ENCODE measurements at places on chromosomes 1 and 21.
A peak's percentile ranks its signal among the peaks of the same experiment; 100 is the strongest.

DNA sequence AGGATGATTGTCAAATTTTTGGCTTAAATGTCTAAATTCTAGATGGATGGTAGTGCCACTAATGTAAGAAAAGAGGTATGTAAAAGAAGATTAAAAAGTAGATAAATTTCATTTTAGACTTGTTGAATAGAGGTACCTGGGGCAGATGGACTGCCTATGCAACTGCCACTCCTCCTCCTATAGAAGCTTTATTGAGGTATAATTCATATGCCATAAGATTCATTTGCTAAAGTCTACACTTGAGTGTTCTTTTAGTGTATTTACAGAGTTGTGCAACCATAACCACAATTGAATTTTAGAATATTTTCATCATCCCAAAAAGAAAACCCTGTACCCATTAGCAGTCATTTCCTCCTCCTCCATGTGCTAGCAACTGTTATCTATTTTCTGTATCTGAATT lies 70.6 kb downstream of the FNBP1L start:
- no peak for DNase-seq

DNA sequence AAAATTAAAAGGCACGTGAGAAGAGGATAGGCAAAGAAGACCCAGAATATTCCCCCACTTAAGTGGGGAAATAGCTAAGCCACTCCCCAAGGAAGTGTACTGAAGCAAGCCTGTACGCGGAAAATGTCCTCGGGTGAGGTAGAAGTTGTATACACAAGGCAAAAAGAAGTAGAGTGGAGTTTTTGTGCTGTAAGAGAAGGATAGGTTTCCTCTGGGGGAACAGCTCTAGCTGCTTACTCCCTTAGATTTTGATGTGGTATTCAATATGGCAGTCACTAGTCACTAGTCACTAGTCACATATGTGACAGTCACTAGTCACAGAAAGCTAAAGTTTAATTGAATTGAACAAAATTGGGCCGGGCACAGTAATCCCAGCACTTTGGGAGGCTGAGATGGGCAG lies 7.6 kb downstream of the TXNIP start:
- DNase-seq, result no peak

- DNase-seq, result no peak
Observed at GRCh38 chr1:173064011-173064410, 13.3 kb upstream of the TNFSF18 start.

GRCh38 chr1:215128504-215128903 lies 46.0 kb downstream of the KCNK2 start:
- DNase-seq, result no peak

DNA sequence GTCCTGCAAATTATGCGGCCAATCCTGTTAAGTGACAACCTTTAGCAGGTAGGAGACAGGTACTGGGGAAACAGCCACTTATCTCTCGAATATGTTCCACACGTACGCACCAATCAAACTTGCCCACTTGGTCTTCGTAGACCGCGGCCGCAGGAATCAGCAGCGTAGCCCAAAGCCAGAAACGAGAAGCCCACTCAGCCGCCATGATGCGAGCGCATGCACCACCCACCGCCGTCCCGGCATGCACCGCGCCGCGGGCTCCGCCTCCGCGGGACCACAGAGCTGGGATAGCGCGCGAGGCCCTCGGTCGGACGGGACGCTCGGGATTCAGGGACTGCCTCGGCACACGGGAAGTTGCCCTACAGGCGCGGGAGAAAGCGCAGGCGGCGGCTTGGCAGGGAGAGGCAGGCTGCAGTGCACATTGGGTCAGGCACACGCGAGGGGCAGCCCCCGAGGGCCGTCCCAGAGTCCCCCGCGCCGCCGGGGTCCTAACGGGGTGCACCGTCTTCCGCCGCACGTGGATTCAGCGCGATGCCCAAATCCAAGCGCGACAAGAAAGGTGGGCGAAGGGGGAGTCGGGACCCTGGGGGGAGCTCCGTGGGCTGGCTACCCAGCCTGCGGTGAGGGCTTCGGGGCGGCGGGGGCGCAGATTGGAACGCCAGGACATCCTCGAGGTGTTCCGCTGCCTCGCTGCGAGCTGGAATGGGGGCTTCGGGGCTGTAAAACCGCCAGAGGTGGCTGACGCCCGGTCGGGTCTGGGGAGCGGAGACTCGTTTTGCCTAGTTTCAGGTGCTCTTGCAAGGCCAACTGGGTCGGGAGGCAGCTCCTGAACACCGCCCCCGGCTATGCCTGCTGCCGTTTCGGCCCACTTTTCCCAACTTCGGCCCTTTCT lies at the start of the genes EMC1 and MRTO4:
EMC1 (minus strand) TSS at position 220 of the 892 bp plus-strand sequence; CDS start at position 205, 15 bp downstream.
MRTO4 (plus strand) TSS at position 501 of the 892 bp plus-strand sequence; CDS start at position 532, 31 bp downstream.
- peak; percentile 75 for DNase-seq

DNA sequence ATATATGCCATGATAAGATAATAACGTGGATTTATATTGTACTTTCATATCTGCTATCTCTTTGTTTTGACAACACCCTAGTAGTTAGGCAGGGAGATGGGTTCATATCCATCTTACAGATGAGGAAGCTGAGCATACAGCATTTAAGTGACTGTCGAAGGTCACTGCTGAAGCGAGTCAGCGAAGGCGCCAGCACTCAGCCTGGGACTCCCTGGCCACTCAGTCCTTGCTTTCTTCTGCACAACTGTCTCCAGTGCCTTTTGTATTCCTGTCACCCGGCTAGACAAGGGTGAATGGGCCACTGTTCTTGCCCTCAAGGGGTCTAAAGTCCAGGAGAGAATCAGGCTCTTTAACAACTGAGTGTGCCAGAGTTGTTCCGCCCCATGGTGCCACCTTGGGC lies 3.1 kb downstream of the ARHGEF10L start:
- DNase-seq, result no peak

DNA sequence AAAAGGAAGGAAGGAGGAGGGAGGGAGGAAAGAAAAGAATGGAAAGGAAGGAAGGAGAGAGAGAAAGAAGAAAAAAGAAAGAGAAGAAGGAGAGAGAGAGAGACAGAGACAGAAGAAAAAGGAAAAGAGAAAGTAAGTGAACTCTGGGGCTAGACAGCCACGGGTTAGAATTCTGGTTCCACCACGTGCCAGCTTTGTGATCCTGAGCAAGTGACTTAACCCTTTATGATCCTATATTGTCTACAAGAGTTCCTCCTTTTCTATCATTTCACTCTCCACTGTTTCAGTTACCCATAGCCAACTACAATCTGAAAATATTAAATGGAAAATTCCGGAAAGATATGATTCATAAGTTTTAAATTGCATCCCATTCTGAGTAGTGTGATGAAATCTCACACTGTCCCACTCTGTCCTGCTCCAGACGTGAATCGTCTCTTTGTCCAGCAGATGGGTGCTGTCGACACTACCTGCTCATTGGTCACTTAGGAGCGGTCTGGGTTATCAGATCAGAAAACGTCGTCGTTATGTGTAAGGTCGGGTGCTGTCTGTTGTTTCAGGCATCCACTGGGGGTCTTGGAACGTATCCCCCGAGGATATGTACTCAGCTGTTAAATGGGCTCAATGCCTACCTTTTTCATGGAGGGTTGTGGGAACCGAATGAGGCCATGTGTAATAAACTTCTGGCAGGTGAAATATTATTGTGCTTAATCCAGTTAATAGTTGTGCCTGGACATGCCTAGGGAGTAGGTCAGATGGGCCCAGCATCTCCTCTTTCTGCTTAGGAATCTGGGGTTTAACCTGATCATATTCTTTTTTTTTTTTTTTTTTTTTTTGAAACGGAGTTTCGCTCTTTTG lies 19.1 kb downstream of the TMEM51 start:
- no peak for DNase-seq

DNA sequence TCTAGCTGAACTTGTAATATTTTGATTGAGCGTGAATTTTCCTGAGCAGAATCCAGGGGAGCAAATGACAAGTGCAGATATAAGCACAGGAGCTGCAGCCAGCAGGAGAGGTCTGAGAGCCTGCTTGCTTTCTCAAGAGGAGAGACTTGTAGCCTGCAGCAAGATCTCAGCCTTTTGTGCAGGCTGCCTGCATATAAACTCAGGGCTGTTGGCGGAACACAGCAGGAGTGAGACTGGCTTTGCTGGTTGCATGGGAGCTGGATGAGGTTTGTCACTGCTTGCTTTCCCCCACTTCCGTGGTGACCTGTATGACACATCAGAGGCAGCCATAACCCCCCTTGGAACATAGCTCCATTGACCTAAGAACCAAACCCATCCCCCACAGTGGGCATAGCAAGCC lies 725.4 kb upstream of the RGS18 start:
- DNase-seq, result no peak

- DNase-seq, result no peak
Observed at GRCh38 chr21:42404539-42404938, 837 bp downstream of the UBASH3A start.

DNA sequence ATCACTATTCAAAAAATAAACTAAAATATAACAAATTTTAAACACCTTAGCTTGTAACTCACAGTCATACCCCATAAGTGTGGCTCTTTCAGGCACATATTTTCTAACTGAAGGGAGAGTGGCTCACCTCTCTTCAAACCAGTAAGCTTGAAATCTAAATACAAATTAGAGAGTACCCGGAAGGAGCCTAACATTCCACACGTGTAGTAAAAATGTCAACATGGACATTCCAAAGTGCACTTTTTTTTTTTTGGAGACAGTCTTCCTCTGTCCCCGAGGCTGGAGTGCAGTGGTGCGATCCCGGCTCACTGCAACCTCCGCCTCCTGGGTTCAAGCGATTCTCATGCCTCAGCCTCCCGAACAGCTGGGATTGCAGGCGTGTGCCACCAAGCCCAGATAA lies 275.6 kb upstream of the ADGRL2 start:
- DNase-seq, result no peak

GRCh38 chr1:85438353-85438752 lies 26.6 kb downstream of the DDAH1 start:
- no peak for DNase-seq

GRCh38 chr1:181345146-181345545 lies 138.2 kb upstream of the CACNA1E start:
- DNase-seq, result no peak

DNA sequence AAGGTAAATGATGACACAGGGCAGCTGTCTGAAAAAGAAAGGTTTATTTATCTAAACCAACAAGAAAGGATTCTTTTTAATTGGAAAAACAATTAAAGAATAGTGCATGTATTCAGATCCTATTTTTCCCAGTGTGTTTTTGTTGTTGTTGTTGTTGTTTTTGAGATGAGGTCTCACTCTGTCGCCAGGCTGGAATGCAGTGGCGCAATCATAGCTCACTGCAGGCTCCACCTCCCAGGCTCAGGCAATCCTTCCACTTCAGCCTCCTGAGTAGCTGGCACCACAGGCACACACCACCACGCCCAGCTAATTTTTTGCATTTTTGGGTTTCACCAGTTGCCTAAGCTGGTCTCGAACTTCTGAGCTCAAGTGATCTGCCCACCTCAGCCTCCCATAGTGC lies 22.1 kb downstream of the NEK2 start:
- DNase-seq, result no peak

DNA sequence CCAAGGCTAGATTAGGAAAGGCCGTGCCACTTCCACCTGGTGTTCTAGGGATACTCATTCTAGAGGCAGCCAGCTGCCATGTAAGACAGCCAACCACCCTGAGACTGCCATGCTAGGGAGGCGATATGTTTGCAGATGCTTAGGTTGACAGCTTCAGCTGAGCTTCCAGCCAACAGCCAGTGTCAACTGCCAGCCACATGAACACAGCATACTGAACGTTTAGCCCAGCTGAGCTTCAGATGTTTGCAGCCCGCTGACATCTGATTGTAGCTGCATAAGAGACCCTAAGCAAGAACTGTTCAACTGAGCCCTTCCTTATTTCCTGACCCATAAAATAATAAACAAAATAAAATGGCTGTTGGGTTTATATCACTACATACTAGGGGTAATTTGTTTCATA lies 5.0 kb upstream of the KCNC4 start:
- DNase-seq, result no peak

DNA sequence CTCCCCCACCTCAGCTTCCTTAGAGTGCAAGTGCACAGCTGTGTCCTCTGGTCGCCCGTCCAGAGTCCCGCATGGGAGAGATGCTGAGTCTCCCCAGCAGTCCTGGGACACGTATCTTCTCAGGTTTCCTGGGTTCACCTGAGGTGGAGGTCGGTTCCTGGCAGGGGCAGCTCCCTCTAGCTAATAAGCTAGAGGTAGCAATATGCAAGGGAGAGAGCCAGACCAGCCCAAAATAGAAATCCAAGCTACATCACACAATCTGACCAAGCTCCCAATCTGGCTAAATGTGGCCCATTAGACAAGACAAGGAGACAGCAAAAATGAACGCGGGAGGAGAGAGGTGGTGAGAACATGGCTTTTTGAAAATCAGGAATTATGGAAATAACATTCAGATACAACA lies 30.9 kb upstream of the CADM3 start:
- no peak for DNase-seq

- no peak for DNase-seq
Observed at GRCh38 chr1:27395441-27396195, 3.2 kb downstream of the GPR3 start.

GRCh38 chr1:9767964-9768668 lies 55.6 kb downstream of the CLSTN1 start:
- DNase-seq, result no peak

- DNase-seq, result no peak
Observed at GRCh38 chr1:224045556-224045955, 68.4 kb upstream of the FBXO28 start.

DNA sequence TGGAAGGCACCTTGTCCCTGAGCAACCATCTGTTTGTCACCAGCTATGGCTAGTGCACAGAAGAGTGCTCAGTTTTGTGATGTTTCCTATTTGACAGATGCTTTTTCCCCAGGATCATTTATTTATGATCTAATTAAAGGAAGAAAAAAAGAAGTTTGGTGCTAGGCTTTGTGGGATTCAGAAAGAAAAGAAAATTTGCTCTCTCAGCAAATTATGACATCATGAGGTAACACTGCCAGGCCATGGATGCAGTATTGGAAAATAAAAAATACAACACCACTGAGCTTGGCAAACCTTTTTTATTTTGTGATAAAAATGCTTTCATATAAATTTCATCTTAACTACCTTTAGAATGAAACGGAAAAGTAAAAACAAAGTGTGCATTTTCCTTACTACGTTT lies 15.5 kb upstream of the ADAM30 start:
- DNase-seq, result no peak

- DNase-seq, result no peak
Observed at GRCh38 chr1:8578132-8578877, 239.1 kb downstream of the RERE start.

- no peak for DNase-seq
Observed at GRCh38 chr1:111227851-111228747, 586 bp downstream of the CHI3L2 start.

GRCh38 chr1:191206513-191207207 lies 729.0 kb upstream of the BRINP3 start:
- DNase-seq, result no peak

GRCh38 chr1:174812656-174813055 lies 187.1 kb upstream of the CACYBP start:
- DNase-seq, result no peak

DNA sequence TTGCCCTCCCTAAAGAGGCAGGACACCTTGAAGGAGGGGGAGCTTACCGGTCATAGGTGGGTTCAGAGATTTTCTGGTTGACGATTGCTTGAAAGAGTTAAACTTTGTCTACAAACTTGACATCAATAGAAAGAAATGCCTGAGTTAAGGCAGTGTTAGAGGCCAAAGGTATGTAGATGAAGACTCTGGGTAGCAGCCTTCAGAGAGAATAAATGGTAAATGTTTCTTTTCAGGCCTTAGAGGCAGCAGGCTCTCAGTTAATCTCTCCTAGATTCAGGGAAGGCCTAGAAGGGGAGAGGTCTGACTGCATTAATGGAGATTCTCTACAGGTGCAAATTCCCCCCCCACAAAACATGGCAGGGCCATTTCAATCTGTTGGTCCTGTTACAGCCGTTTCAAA lies 27.7 kb downstream of the MX1 start:
- no peak for DNase-seq

Measured in NCI-H510A (cell line).